SK-MEL-5 (cell line): ENCODE measurements at places on chromosomes 1 and 21. TPM values are rescaled to one million over a fixed set of nuclear protein-coding genes. Genes with fewer than 3 reads are reported as not detected.

Gene NHLH1
- total RNA-seq, result not detected in 2 replicates

Gene HUNK
- 0.05 and 0.08 TPM in 2 replicates for total RNA-seq

DNA sequence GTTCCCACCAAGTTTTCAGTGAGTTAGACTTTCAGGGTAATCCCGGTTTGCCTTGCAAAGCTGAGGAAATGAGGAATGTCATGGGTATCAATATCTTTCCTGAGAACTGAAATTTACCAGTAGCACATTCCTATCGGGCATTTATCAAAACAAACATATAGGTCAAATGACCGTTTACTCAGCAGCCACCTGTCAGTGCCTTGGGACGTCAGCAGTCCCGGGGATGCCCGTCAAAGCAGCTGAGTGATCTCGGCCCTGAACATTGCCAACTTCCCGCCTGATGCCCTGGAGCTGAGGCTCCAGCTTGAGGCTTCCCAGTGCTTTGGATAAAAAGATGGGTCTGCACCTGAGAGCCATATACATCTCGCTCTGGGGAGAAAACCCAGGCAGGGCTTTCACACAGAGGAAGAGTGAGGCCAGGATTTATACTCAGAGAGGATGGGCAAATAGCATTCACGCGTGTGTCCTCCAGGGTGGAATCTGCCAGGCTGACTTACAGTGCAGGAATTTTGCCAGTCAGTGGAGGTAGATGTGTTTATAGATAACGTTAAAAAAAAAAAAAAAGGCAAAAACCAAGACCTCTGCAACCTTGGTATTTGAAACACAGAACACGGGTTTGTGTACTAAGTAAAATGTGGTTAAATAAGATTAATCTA is 435.7 kb upstream of the VAMP3 start:
- no peak for DNase-seq

GRCh38 chr1:240258910-240259309 is 167.2 kb downstream of the FMN2 start:
- no peak for DNase-seq

- DNase-seq, result no peak
Observed at GRCh38 chr1:238474263-238474662, 583.5 kb upstream of the ZP4 start.

GRCh38 chr1:118788463-118788862 is 199.7 kb downstream of the TBX15 start:
- DNase-seq, result peak; percentile 0

DNA sequence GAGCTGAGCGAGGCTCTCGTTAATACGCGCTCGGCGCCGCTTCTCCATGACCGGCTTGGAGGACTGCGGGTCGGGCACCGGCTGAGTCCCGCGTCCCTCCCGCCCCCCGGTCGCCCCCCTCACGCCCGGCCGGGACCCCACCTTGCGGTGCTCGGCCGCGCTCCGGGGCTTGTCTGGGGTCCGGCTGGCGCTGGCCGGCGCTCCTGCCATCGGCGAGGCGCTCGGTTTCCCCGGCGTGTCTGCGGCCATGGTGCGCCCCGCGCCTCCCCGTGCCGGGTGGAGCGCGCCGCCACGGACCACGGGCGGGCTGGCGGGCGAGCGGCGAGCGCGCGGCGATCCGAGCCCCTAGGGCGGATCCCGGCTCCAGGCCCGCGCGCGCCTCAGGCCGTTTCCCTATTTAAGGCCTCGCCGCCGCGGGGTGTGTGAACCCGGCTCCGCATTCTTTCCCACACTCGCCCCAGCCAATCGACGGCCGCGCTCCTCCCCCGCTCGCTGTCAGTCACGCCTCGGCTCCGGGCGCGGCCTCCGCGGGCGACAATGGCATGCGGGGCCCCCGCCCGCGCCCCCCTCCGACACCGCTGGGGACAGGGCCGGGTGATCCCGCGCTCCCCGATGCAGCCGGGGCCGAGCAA is at the start of gene HES4:
Gene HES4, minus strand, starts transcription at position 373 of the 632 bp plus-strand sequence. Its CDS starts 124 bp downstream, at position 249.
- peak; percentile 77 for DNase-seq
